ENCODE measurements at places on chromosomes 2 and 18.

DNA sequence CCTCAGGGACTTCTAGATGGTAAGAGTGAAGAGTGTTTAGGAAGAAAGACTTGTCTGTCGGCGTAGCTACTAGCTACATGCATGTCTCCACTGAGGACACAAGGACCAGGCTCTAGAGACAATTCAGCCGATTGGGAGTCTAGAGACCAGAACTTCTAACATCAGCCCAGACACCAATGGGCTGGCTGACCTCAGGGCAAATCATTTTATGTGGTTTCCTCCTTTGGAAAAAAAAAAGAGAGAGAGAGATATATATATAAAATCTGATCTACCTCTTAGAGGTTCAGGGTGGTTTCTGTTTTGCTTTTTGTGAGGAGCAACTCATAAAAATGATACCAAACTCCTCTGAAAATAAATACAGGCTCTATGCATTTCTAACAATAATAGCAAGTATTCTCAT lies 212.8 kb downstream of the BCL2 start:
- DNase-seq, result no peak

DNA sequence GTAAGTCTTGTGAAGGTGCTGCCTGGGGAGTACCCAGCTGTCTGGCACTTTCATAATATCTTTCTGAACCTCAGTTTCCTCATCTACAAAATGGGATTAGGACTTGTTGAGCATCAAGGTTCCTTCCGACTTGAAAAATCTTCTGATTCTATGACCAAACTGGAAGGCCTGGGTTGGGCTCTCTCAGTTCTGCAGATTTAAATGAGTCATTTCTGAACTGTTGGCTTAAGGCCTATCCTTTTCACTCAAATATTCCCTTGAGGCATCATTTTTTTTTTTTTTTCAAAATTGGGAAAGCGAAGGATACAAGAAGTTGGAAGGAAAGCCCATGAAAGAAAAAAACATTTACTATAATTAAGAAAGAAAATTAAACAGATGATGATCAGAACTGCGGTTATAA lies 40.8 kb upstream of the CYP1B1 start:
- DNase-seq, result no peak

DNA sequence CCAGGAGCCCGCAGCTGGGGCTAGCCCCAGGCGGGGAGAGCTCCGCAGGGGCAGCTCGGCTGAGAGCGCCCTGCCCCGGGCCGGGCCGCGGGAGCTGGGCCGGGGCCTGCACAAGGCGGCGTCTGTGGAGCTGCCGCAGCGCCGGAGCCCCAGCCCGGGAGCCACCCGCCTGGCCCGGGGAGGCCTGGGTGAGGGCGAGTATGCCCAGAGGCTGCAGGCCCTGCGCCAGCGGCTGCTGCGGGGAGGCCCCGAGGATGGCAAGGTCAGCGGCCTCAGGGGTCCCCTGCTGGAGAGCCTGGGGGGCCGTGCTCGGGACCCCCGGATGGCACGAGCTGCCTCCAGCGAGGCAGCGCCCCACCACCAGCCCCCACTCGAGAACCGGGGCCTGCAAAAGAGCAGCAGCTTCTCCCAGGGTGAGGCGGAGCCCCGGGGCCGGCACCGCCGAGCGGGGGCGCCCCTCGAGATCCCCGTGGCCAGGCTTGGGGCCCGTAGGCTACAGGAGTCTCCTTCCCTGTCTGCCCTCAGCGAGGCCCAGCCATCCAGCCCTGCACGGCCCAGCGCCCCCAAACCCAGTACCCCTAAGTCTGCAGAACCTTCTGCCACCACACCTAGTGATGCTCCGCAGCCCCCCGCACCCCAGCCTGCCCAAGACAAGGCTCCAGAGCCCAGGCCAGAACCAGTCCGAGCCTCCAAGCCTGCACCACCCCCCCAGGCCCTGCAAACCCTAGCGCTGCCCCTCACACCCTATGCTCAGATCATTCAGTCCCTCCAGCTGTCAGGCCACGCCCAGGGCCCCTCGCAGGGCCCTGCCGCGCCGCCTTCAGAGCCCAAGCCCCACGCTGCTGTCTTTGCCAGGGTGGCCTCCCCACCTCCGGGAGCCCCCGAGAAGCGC lies 15.0 kb upstream of the GMPPA start:
- no peak for DNase-seq

- no peak for DNase-seq
Measured at GRCh38 chr2:60834270-60834717, 47.1 kb upstream of the REL start.

DNA sequence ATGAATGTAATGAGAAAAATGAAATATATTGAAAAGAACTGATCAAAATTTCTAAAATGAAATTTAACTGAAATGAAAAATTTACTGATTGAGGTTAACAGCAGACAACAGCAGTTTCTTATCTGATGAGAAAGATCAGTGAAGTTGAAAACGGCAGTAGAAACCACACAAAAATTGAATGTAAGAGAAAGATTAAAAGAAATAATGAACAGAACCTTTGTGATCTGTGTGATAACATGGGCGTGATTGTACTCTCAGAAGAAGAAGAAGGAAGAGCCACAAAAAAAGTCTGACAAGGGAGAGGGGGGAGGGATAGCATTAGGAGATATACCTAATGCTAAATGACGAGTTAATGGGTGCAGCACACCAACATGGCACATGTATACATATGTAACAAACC lies 45.2 kb downstream of the FAM117B start:
- DNase-seq, result no peak

GRCh38 chr2:164574931-164575330 lies 46.4 kb downstream of the GRB14 start:
- no peak for DNase-seq
